ENCODE measurements at places on chromosomes 6 and 20.
A peak's percentile ranks its signal among the peaks of the same experiment; 100 is the strongest.

DNA sequence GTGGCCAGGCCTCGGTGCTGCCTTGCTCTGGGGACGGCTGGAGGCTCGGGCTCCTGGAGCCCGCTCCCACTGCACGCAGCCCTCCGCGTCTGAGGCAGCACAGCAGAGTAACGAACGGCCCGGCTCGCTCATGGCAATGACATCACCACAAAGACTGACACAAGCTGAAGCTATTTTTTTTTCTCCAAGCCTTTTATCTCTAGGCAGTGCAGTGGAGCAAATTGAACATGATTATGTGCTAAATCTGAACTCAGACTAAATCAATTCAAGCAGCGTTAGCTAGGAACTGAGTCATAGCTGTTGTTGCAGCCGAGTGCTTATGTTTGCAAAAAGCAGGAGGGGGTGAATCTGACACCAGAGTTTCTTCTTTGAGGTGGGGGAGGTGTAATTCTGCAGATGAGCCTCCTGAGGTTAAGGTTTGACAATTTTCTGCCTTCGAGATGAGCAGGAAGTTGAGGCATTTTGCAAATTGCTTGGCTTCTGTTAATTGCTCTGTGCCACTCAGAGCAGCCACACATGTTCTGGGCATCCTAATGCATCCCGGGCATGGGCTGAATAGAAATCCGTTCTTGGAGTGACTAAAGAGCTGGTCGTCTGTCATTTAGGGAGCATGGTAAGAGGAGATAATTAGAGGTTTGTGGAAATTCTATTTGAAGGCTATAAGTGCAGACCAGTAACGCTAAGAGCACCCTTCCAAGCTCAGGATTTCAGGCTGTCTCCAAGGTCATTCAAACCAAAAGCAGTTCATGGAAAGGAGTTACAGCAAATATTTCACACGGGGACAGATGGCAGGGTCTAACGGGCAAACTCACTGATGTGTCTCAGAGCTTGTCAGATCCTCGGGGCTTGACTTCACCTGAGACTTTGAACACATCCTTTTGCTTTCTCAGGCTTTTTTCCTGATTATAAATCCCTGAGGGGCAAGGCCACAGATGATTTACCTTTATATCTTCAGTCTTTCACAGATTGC lies 155.1 kb upstream of the ENPP5 start:
- DNase-seq = no peak

DNA sequence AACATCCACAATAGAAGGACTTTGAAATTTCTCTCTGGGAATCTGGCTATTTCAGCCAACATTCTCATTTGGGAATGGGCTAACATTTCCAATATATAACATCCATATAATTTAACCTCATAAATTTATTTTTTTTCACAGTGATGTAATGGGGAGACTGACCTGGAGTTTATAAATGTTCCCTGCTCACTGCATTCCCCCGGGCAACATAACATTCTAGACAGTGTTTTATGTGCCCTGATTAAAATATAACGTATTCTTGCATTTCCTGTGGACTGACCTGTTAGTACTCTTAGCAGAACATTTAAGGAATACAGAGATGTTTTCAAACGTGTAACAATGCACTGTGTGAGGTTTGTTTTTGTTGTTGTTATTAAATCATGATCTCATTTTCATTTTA lies 20.9 kb downstream of the TSHZ2 start:
- no peak for DNase-seq

GRCh38 chr20:57294550-57294949 lies 28.1 kb upstream of the BMP7 start:
- no peak for DNase-seq

GRCh38 chr20:32052778-32053362 lies 828 bp downstream of the HCK start:
- peak; percentile 51 for DNase-seq

- DNase-seq = no peak
Observed at GRCh38 chr20:44181611-44182010, 5.4 kb downstream of the JPH2 start.

Data from AML-193 (cell line).